GM04504 (cell line): ENCODE measurements at places on chromosomes 2 and 18.

DNA sequence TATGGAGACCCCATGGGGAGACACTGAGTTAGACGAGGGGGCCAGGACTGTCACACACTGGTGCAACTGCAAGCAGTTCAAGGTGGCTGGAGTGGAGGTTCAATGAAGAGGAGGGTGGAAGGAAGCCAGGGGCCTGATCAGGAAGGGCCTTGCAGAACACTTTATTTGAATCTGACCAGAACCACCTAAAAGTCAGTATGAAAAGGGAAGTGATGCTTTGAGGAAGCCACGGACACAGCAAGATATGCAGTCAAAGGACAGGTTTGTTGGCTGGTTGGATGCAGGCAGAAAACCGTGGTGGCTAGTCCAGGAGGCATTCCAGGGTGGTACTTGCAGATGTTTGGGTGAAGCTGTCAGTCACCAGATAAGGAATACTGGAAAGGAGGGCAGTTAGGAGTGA, 3.5 kb upstream of the FAM124B start:
- no peak for DNase-seq

DNA sequence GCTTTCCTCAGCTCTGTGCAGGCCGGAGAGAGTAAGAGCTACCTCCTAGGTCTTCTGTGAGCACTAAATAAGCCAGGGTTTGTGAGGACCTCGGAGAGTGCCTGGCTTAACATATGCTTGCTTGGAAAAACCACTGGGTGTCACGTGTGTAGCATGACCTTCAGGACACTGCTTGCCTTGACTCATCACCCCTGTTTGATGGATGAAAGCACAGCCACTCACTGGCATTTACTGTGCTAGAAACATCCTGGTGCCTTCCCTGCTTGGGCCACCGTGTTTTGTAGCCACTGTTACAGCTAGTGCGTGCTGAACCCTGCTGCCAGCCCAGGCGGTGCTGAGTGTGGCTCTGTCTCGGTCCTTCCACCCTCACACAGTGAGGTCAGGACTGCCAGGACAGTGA, 34.8 kb upstream of the ITM2C start:
- DNase-seq: no peak

DNA sequence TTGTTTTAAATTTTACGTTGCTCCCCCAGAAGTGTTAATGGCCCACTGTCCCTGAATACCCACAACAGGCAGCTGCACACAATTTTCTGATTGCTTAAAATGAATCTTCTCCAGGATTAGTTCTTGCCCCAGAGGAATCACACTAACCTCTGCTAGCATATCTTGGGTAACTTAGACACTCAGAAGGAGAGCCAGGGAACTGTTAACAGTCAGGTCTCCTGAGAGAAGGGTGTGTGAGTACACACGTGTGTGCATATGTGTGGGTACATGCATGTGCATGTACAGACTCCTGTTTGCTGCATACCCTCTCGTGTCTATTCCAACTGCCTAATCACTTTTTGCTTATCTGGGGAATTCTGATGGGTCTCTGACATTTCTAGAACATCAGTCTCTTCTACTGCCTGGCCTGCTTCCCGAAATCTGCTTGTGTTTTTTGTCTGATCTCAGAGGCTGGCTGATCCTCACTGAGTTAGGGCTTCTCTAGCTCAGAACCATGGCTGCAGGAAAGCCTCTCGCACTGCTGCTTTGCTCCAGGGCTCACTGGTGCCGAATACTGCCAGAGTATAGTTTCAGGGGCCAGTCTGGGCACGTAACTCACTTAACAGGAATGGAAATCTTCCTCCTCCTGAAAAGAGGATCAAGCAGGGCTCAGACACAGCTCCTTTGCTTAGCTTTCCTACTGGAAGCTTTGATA, 62.8 kb downstream of the PRELID3A start:
- DNase-seq: no peak

DNA sequence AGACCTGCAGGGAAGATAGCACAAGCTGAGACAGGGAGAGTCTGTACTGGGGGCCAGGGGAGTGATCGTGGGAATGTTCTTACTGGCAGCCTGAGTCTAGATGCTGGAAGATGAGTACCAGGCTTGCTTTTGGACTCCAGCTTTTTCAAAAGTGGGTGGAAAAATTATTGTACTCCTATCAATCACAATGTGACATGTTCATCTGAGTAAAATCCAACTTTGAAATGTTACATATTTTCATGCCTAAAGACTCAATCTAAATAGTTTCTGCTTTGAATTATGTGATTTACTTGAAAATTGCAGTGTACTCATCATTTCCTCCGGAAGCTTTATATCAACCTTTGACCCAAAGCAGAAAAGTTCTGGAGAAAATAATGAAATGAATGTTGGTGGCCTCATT, 49.7 kb upstream of the ST3GAL5 start:
- no peak for DNase-seq

DNA sequence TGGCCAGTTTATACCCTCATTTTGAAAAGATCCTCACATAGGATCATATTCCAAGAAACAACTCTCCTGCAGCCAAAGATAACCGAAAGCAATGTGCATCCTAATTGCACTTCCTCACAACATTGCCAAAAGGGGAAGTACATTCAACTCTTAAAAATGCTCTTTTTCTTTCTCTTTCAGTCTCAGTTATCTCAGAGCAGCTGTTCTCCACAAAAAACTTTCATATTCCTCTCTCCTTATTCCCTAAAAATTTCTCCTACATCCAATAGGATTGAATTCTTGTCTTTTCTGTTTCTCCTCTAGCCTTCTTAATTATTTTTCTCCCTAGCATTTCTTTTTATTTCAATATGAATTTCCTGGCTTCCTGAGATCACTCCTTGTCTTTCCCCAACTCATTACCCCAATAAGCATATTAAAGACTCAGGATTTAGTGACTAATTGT, 7.4 kb upstream of the VRK2 start:
- no peak for DNase-seq

- no peak for DNase-seq
Observed at GRCh38 chr18:37162551-37162950, 333.6 kb downstream of the KIAA1328 start.

DNA sequence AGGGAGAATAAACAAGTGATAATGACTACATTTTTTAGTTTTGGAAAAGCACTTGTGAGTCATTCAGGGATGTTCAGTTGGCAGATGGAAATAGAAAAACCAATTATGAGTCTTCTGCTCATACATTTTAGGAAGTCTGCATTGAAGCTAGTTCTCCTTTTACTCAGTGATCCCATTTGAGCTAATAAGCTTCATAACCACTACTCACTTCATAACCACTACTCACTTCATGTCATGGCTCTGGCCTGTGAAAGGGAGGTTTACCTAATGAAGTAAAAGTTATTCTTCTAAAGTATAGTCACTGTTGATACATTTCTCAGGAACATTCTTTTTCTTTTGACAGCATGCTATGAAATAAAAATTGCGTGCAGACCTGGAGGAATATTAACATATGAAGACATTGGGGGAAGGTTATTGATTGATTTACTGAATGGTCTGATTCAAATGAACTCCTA, 948.7 kb downstream of the TSN start:
- DNase-seq: no peak

GRCh38 chr2:193527146-193527545, 1332.4 kb upstream of the TMEFF2 start:
- DNase-seq: no peak

GRCh38 chr2:27245626-27246025, 17.2 kb downstream of the SLC30A3 start:
- DNase-seq: no peak

GRCh38 chr2:26567534-26567933, 73.6 kb downstream of the CIB4 start:
- DNase-seq: no peak

GRCh38 chr2:172701250-172701649, 34.4 kb upstream of the RAPGEF4 start:
- peak; percentile 65 for DNase-seq

DNA sequence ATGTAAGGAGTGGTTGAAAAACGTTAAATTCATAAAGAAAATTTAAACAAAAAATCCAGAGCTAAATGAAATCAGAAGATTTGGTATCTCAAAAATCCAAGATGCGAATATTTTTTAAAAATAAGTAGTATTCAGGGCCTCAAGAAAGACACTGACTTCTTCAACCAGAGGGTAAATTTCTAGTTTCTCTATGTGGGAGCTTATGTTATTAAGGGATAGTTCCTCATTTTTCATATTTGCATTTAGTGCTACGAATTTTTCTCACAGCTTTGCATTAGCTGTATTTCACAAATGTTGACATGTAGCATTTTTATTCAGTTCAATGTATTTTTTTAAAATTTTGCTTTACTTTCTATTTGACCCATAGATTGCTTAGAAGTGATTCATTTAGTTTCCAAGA, 454.7 kb downstream of the CBLN2 start:
- no peak for DNase-seq

GRCh38 chr2:127646487-127647241, 711 bp downstream of the GPR17 start:
- DNase-seq: no peak

GRCh38 chr2:12320991-12321641, 395.6 kb upstream of the TRIB2 start:
- peak; percentile 78 for DNase-seq

DNA sequence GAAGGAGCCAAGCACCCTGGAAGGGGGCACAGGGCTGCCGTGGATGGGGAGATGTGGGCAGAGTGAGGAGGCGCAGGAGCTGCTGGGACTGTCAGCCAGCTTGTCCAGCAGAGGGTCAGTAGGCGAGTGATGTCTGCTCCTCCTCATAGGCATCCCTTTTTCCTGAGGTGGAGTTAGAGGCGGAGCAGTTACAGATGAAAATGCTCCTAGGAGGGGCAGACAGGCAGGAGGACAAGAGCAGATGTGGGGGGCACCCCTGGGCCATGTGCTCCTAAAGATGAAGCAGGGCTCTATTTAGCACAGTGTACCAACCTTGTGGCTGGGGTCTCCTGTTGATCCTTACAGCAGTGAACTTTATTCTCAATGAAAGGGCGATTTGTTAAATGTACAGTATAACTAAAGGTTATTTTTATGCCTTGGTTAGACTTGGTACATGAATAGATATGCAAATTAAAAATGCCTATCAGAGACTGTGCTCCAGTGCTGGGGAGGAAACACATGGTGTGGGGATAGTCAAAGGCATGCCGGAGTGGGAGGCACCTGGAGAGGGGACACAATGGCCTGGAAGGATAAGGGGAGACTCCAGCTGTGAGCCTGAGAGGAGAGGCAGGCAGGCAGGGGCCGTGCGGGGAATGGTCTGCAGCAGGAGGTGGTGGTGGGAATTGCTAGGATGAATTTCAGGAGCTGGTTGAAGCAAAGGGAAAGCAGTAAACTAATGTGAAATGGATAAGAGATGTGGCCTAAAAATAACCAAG, 175.3 kb downstream of the CLIP4 start:
- DNase-seq: no peak

GRCh38 chr2:53631313-53632125, 136.1 kb upstream of the CHAC2 start:
- DNase-seq: no peak

DNA sequence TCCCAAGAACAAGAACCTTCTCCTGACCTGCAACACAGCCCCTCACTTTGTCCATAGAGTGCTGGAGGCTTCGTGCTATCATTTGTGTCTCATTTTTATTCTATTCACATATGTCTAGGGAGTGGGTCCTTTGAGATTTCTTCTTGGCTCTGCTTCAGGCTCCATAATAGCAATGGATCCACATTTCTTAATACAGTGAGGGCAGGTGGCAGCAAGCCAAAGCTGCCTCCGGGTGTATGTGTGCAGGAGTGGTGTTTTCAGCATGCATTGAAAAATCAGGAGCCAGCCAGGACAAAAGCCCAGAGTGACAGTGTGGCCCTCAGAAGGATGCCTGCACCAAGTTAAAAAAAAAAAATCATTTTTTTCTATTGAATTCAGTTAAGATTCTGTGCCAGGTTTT, 115.1 kb upstream of the PELI1 start:
- no peak for DNase-seq

DNA sequence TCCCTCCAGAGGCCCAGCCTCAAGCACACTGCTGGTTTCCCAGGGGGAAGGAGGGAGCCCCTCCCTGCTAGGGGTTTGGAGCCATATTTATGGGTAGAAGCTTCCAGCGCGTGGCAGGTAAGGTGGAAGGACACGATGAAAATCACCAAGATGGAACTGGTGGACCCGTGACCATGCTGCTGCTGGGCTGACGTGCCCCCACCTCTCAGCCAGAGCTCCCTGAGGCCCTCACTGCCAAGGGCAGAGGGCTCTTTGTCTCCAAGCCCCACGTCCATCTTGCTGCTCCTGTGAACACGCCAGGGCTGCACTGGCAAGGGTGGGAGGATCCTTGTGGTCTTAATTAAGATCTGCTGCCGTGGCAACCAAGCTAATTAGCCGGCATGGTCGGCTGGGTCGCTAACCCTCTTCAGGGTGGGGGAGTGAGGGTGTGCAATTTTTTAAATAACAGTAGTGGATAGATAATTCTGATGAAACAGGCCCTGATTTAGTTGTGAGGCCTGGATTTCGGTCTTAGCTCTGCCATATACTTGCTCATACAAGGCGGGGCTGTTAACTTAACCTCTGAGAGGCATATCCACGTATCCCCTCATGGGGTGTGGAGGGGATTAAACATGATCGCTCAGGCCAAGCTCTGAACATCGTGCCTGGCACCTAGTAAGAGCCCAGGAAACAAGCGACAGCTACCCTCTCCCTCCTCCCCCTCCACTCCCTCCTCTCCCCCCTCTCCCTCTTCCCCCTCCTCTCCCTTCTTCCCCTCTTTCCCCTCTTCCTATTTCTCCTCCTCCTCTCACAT, 232.8 kb downstream of the CELF4 start:
- DNase-seq: no peak

GRCh38 chr2:226310146-226310545, 489.5 kb downstream of the IRS1 start:
- DNase-seq: no peak

- DNase-seq: peak; percentile 42
Observed at GRCh38 chr2:209383212-209383611, 40.6 kb upstream of the MAP2 start.

DNA sequence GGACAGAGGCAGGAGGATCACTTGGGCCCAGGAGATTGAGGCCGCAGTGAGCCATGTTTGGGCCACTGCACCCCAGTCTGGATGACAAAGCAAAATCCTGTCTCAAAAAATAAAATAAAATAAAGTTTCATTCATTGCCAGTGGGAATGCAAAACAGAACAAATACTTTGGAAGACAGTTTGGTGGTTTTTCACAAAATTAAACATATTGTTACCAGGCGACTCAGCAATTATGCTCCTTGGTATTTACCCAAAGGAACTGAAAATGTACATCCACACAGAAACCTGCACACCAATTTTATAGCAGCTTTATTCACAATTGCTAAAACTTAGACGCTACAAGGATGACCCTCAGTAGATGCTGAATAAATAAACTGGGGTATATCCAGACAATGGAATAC, 35.8 kb downstream of the FOSL2 start:
- no peak for DNase-seq
